Kidney epithelial cell (primary cell): ENCODE measurements at places on chromosomes 3 and 15.

GRCh38 chr3:68757157-68757556, 175.2 kb downstream of the TAFA4 start:
- DNase-seq = no peak

DNA sequence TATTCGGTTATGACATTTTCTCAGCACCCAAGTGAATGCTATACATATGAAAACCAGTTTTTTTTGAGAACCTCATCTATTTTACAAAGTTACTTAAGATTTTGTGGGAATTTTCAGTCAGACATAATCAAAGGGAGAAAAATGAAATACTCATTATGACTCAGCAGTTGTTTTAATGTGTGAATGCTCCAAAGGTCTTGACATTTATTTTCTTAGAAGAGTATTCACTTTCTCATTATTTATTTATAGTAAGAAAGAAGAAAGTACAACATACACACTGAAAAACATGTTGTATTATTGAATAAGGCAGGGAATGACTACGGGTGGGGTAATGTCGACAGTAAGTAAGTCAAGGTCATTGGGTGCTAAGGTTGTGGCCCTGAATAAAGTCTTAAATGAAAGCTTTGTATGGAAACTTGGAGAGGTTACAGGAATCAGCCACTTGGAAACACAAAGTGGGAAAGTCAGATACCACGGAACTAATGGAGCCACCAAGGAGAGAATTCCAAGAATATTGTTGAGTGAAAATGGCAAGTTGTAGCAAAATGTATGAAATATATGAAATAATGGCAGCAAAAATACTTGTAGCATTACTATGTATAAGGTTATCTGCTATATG, 844.5 kb downstream of the TBL1XR1 start:
- no peak for DNase-seq

- DNase-seq = no peak
Measured at GRCh38 chr15:66657185-66658020, 44.6 kb upstream of the SMAD6 start.

DNA sequence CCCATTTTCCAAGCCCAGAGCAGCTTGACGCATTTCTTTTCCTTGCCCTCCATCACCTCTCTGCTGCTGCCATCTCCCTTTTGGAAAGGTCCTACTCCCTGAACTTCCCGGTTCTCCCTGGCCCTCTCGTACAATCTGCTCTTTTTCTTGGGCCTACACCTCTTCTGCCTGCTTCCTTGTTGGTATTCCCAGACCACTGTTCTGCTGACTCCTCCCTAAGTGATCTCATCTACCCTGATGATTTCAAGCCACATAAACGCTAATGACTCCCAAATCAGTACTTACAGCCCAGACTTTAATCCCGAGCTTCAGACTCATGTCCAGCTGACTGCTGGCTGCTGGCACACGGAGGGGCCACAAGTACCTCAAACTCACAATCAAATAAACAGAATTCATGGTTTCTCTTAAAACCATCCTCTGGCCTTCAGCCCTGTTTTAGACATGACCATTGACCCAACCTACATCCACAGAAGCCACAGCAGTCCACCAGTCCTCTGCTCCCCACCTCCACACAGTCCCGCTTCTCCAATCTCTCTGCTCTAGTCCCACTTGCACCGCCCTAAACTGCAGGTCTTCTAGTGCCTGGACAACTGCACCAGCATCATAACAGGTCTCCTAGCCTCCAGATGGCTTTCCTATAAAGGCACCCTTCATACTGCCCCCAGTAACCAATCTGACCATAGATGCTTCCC, 57.6 kb downstream of the AAGAB start:
- peak; percentile 42 for DNase-seq

- no peak for DNase-seq
Measured at GRCh38 chr3:186605078-186605477, 7.8 kb upstream of the AHSG start.

DNA sequence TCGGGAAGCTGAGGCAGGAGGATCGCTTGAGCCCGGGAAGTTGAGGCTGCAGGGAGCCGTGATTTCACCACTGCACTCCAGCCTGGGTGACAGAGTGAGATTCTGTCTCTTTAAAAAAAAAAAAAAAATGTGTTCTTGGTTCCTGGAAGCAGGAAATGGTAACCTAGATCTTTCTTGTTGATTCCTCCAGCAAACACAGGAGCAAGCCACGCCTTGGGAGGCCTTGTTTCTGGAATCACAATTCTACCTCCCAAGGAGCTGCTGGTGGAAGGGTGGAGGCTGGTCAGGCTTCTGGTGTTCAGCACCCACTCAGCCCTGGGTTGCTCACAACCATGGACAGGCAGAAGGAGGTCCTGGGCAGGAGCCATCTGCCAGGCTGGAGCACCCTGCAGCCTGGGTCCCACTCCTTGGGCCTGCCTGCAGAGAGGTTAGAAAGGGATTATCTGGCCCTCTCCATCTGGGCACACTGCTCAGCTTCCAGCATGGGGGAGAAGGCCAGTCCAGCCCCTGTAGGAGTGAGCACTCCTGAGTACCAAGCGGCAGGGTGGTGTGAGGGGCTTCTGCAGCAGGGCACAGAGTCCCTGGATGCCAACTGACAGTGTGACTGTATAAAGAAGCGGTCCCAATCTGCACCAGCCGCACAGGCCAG, 65.6 kb downstream of the ABTB1 start:
- DNase-seq = no peak

- no peak for DNase-seq
Measured at GRCh38 chr15:82113106-82113715, 67.4 kb upstream of the MEX3B start.

- DNase-seq = no peak
Measured at GRCh38 chr3:129838086-129838485, 55.4 kb downstream of the TMCC1 start.

- no peak for DNase-seq
Measured at GRCh38 chr15:23595368-23595767, 29.9 kb downstream of the MKRN3 start.

- DNase-seq = no peak
Measured at GRCh38 chr15:90665288-90666134, 51.6 kb upstream of the BLM start.

GRCh38 chr3:100584101-100584660, 25.2 kb upstream of the ADGRG7 start:
- DNase-seq = no peak

DNA sequence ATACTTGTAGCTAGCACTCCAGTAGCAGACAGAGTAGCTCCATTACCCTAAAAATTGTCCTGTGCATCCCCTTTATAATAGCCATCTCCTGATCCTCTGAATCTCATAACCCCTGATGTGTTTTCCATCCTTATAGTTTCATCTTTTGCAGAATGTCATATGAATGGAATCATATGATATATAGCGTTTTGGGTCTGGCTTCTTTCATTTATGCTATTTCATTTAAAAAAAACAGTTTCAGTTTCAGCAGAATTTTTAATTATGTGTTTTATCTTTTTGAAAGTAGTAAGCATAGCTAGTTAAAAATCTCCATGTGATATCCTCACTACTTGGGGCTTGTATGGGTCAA, 132.7 kb downstream of the KLF13 start:
- DNase-seq = no peak

- no peak for DNase-seq
Measured at GRCh38 chr3:167928381-167928780, 167.3 kb downstream of the GOLIM4 start.

GRCh38 chr3:8839607-8840325, 70.4 kb upstream of the OXTR start:
- no peak for DNase-seq

GRCh38 chr3:64097920-64098319, 74.6 kb upstream of the PSMD6 start:
- DNase-seq = no peak

GRCh38 chr15:74258456-74259291, 22.5 kb downstream of the CCDC33 start:
- DNase-seq = no peak

DNA sequence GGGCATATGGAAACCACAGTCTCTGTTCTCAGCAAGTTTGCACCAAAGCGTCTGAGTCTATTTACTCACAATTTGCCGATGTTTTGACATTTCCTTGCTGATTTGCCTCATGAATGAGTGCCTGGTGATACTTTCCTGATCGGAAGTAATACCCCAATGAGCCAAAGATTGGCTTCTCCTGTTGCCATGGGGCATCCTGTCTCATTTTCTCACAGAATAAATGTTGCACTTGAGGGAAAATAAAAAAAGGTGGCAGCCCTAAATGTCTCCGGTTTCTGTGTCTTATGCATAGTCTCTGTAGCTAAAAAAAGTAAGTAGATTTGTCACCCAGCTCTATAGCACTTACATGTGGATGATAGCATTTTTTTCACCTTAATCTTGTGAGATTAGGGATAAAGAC, 73.7 kb upstream of the CADPS start:
- no peak for DNase-seq

DNA sequence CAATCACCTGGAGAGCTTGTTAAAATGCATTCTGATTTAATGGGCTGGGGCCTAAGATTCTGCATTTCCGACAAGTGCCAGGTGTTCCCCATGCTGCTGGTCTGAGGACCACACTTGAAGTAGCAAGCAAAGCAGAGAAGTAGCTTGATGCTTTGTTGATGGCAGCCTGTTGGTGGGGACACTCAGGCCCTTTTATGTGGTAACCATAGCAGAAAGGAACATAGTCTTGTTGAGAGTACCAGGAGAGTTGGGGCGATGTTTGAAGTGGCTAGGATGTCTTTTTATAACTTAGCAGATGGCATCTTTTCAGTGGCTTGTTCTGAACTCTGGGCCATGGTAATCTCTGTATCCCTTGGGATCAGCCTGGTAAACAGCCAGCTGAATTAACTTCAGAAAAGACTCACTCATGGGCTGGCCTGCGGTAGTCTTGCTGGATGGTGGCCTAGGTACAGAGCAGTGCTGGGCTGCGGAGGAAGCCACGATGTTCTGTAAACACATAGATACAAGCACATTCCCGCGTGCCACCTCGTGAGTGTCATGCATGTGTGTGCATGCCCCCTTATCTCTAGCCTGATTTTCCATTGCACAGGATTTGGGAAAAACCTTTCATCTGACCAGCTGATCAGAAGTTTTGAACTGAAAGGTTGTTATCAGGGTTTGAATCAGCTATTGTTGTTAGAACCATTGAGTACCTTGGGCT, 292.4 kb upstream of the LRRFIP2 start:
- DNase-seq = no peak

GRCh38 chr15:27714675-27715074, 384.4 kb downstream of the OCA2 start:
- no peak for DNase-seq

DNA sequence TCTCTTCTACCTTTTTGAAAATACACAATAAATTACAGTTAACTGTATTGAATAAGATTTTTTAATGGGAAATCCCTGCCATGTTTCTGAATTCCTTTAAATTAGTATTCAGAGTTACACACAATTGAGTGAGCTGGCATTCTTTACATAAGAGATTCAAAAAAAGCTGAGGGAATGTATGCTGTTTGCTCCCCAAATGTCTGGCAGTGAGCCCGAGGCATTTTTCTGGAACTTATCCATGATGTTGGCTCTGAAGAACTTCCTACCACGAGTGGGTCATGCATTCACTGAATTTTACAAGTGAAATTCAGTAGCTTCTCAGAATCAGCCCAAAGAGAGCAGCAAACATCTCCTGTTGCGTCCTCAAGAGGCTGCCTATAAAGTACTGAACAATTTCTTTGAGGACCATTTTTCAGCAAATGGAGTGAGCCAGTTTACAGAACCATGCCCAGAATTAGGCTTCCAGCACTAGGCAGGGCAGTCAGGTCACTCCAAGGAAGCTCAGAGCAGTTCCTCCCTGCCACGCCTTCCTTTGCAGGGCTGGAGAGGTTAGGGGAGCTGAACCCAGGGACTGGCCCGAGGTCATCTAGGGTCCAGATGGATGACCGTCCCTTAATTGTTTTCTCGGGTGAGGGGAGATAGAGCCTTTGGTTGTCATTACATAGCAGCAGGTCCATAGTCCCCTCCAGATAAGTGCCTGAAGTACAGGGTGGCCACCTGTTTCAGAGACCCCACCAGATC, 21.2 kb downstream of the GABRA5 start:
- DNase-seq = no peak

GRCh38 chr3:49600781-49601180, 46.5 kb downstream of the BSN start:
- no peak for DNase-seq

DNA sequence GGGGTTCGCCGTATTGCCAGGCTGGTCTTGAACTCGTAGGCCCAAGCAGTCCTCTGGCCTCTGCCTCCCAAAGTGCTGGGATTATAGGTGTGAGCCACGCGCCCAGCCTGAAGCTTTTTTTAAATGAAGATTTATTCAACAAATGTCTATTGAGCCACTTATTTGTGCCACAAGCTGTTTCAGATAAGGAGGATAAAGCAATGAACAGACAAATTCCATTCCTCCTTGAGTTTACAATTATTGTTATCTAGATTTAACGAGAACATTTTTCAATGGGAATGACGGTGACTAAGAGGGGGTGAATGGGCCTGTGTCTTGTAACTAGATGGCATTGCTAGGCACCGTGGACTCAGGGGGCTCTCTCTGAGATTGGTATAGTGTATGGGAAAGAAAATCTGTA, 10.2 kb downstream of the PPARG start:
- no peak for DNase-seq

- DNase-seq = peak; percentile 86
Measured at GRCh38 chr3:120369037-120369467, 19.9 kb upstream of the LRRC58 start.

- DNase-seq = no peak
Measured at GRCh38 chr15:98920091-98920880, 87.3 kb downstream of the PGPEP1L start.

- DNase-seq = no peak
Measured at GRCh38 chr3:48952510-48953118, 34.0 kb downstream of the ARIH2 start.

GRCh38 chr15:36558921-36559320, 20.5 kb upstream of the CDIN1 start:
- no peak for DNase-seq

DNA sequence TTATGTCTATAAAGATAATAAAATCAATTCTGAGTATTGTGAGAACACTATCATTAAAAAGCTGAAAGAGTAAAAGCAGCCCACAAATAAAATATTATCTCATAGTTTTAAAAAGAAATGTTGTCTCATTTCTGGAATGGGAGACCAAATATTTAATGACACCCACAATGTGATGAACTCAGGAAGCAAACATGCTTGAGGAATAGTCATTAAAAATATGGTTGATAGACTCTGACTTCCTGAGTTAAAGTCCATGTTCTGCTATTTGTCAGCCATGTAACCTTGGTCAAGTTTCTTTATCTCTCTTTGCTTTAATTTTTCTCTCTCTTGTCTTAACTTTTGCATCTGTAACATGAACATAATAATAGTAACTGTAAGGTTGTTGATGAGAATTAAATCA, 35.5 kb upstream of the CHMP2B start:
- no peak for DNase-seq

DNA sequence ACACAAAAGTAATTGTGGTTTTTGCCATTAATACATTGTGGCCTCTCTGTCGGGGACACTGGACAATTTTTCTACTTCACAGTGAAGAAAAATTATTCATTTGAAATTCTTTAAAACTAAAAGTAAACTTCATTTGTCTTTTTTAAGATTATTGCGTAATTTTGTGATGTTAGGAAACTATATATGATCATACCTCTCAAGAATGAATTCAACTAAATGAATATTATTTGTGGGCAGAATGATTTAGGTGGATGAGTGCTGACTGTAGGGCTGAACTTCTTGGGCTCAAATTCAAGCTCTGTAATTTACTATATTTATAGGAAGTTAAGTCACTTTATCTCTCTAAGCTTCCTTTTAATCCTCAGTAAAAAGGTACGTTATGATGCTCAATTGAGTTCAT, 441.2 kb downstream of the ROBO1 start:
- no peak for DNase-seq

- no peak for DNase-seq
Measured at GRCh38 chr15:57455929-57456328, 79.6 kb downstream of the CGNL1 start.
